Fibroblast of skin of left quadriceps (primary cell): ENCODE measurements at places on chromosomes 2 and 18.
A peak's percentile ranks its signal among the peaks of the same experiment; 100 is the strongest.

GRCh38 chr18:73503326-73503725 is 635.5 kb upstream of the NETO1 start:
- no peak for DNase-seq

- DNase-seq: no peak
Observed at GRCh38 chr2:205650931-205651330, 31.4 kb upstream of the NRP2 start.

GRCh38 chr18:58338141-58338540 is 290.8 kb downstream of the ALPK2 start:
- DNase-seq: no peak

GRCh38 chr2:217027414-217027813 is 167.6 kb upstream of the TNP1 start:
- no peak for DNase-seq

- DNase-seq: peak; percentile 79
Observed at GRCh38 chr2:23900541-23901322, 26.2 kb downstream of the ATAD2B start.

- DNase-seq: no peak
Observed at GRCh38 chr2:19287324-19287723, 71.1 kb downstream of the OSR1 start.

DNA sequence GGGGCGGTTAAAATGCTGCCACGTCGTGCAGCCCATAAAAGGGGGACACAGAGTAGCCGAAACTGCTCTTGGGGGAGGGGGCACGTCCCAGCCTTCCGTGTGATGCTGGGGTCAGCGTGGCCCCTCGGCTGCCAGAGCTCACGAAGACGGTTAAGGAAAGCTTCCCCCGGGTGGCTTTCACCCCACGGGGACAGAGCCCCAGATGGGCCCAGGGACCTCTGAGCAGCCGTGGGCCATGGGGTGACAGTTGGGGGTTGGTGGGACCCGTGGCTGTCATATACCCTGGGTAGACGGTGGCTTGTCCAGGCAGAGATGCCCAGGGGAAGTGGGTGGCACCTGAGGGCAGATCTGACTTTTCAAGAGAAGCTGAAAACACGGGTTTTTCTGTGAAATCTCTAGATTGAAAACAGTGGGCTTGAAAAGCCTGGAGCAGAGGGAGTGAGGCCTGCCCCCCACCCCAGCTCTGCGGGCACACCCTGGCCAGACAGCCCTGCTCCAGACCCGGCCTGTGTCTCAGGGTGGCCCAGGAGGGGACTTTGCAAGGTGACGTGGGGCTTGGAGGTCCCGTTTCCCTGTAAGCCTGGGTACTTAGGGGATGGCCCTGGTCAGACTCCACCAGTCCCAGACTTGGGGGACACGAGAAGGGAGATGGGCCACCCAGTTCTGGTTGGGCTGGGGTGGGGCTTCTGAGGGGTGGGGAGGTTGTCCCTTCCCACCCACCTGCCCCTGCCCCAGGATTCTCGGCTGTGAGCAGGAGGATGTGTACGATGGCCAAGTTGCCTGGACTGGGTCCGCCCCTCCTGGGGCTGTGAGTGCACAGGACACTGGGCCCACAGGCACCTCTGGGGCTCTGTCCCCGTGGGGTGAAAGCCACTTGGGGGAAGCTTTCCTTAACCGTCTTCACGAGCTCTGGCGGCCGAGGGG is 652 bp downstream of the NEU4 start:
- DNase-seq: no peak

DNA sequence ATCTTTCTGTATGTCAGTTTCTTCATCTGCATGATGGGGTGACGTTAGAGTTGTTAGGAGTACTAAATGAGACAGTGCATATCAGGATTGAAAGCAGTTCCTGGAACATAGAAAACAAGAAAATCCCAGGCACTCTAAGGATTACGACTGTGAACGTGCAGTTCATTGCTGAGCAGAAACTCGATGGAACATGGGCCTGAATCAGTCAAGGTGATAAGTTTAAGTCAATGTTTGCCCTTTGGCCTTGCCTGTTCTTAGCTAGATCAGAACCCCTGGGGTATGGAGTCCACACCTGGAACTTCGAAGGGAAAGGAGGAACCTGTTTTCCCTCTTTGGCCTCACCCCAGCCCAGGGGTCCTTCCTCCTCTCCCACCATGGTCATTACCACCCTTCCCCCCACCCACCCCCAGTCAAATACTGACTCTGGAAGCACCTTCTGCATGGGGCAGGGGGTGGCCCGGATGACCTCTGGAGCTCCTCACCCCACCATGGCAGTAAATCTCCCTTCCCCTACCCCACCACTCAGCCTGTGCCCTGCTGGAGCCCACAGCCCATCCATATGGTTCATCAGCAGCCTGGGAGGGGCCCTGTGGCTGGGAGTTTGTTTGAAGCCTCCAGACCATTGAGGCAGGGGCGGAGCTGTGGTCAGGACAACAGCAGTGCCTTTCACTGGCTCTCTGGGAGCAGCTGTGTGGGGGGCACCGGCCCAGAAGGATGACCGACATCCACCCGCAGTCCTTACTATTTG is 164.1 kb downstream of the SMAD7 start:
- no peak for DNase-seq

DNA sequence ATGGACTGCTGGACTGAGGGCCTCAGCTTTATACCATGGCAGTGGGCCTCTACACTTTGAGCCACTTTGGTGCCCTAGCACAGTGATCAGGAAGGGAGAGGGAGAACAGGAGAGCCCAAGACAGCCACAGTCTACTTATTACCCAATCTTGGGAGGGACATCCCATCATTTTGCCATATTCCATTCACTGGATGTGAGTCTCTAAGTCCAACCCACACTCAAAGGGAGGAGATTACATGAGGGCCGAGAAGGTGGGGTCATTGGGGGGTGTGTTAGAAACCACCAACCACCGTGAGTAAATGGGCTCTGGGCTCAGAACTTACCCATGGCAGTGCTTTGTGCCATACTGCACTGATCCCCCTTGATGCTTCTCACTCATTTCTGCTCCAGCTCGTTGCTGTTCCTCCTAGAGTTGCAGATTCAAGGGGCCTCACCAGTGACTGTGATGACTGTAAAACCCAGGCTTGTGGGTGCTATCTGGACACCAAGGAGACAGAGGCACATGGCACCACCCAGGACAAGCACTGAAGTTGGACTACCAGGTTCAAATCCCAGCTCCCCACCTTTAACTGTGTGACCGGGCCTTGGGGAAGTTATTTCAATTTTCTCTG is 97.6 kb upstream of the RAB6C start:
- no peak for DNase-seq

DNA sequence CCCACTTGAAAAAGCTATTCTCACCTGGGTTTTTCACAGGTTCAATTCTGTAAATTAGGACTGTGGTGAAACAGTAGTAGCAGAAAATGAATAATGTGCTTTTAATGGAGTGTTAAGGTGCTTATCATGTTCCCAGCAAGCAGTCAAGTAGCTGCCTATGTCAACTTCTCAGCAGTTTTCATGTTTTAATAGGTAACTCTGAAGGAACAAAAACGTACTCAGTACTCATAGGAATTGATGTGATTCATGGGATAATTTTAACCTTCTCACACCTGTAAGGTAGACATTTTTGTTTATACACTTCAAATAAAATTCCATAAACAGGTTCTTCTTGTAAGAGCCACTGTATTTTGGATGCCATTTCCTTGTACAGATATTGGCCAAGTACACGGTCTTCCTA is 801.6 kb downstream of the MBD2 start:
- DNase-seq: no peak

DNA sequence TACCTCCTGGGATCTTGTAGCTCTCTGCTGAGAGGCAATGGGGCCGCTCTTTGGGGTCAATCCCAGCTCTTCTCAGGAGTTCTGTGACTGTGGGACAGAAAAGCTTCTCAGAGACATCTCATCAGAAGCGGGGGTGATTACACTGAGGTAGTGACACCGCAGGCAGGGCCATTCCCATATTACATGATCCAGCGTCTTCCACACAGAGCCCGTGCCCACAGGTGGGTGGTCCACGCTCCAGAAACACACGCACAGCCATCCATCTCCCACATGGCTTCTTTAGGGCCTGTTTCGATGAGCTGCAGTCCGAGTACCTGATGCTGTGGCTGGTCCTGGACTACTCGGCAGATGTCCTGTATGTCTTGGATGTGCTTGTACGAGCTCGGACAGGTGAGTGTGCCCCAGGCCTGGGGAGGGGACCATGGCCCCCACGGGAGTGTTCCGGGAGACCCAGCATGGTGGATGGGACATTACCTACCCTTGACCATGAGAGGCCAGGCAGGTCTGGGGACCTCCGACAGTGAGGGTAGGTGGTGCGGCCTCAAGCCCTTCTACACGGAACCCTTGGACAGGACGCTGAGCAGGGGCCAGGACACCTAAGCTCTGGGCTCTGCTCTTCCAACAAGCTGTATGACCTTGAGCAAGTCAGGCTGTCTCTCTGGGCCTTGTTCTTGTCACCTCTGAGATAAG is 45.5 kb downstream of the CNGA3 start:
- no peak for DNase-seq

DNA sequence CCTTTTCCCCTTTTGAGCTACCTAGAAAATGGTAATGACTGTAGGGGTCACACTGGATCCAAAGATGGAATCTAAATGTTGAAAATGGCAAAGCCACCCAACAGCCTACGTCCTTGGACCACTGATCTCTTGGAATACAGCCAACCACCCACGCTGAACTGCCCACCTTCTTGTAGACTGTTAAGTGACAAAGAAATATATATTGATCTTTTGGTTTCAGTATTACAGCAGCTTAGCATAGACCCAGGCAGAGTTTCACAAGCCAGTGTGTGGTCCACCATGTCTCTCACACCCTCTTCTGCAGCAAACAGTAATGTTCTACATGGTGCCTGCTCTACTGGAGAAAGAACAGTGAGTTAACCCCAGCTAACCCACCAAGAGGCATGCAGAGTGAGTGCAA is 20.2 kb downstream of the CACNB4 start:
- DNase-seq: no peak
